ENCODE measurements at places on chromosomes 6 and 20.

DNA sequence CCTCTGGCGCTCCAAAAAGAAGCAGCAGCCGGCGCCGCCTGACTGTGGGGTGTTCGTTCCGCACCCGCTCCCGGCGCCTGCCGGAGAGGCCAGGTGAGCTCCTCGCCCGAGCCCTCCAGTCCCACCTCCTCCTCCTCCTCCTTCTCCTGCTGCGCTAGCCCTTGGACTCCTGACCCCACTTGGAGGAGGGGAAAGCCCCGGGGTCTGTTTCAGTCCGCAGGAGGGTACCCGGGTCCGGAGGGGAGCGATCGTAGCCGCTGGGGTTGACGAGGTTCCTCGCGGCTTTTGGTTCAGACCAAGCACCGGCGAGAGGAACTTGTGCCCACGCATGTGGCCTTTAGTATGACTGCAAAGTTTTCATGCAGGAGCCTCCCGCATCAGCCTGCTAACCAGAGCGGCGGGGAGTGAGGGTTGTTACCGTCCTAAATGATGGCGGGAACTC is 493 bp downstream of the CRYBG1 start:
- DNase-seq = no peak

DNA sequence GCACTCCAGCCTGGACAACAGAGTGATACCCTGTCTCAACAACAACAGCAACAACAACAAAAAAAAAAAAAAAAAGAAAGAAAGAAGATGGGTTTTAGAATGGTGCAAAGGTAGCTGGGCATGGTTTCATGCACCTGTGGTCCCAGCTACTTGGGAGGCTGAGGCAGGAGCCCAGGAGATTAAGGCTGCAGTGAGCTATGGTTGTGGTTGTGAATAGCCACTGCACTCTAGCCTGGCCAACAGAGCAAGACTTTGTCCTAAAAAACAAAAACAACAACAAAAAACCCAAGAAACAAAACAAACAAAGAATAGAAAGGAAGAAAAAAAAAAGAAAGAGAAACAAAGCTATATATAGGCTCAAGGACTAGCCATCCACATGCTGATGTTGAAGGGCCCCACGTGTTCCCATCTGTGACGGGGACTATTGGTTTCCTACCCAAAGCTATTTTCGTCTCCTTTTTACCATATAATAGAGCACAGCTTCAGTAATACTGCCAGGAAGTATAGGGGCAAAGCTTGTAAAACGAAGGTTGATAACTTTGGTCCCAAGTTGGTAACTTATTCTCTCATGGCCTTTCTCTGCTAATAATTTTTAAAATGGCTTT is 7.9 kb upstream of the EEF1E1 start:
- no peak for DNase-seq

DNA sequence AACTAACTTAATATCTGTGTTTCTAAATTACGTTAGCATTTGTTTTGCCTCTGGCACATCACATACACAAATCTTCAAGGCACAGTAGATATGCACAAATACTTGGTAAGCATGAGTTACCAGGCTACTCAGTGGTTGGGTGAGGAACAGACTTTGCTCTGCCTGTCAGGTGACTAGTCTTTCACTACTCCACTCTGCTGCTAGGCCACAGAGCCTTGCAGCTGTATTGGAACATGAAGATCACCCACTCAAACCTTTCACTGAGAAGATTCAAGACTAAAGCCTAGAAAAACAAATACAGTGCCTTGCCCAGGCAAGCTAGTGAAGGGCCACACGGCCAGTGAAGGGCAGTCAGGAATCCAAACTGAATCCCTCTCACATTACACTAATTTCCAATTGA is 47.0 kb downstream of the DTNBP1 start:
- no peak for DNase-seq

GRCh38 chr20:32336918-32337347 is 21.2 kb upstream of the ASXL1 start:
- no peak for DNase-seq

GRCh38 chr6:158312672-158313397 is 570 bp downstream of the TULP4 start:
- no peak for DNase-seq

DNA sequence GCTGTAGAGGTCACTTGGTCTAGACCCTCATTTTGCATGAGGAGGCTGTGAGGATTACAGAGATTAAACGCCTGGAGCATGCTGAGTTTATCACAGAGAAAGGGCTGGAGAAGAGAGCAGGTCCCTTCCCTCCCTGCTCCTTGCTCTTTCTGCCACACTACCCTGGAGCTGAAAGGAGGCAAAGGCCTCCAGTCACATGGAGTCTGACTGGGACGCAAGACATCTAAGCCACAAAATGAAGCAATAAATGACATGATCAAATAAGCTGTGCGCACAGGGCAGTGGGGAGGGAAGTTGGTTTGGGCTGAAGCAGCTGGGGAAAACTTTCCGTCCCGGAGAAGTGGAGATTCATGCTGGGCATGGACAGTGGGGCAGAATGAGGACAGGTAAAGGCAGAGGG is 33.3 kb downstream of the ATXN1 start:
- DNase-seq = no peak

- DNase-seq = no peak
Measured at GRCh38 chr6:12232821-12233220, 57.3 kb upstream of the EDN1 start.

DNA sequence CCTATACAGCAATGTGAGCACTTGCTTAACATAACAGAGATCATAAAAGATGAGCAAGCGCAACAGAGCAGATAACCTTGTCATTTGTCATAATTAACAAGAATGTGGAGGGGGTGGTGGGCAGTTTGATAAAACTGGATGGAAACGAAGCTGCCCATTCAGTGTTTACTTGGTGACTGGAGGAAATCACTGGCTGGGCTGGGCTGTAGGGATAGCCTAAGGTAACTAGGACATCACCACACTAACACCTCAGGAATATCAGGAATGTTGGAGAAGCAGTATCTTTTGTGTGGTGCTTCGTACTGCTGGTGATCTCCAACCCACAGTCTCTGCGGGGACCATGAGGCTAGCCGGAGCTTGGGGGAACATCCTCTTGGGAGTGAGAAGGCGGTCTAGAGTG is 218.4 kb downstream of the HIVEP2 start:
- no peak for DNase-seq

DNA sequence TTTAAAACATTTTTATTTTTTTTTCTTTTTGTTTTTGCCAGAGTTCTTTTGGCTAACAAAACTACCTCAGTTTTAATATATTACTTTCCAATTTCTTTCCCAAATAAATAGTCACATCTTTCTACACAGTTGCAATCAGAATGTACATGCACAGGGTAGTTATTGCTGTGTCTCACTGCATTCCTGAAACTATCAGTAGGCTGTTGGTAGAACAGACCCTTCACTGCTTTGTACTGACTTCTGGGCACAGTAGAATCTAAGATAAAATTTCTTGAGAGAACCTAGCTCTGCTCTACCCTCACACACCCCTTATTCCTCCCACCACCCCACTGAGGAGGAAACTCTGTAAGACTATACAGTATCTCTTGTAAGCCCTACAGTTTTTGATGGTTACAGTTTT is 19.9 kb downstream of the TPX2 start:
- no peak for DNase-seq

DNA sequence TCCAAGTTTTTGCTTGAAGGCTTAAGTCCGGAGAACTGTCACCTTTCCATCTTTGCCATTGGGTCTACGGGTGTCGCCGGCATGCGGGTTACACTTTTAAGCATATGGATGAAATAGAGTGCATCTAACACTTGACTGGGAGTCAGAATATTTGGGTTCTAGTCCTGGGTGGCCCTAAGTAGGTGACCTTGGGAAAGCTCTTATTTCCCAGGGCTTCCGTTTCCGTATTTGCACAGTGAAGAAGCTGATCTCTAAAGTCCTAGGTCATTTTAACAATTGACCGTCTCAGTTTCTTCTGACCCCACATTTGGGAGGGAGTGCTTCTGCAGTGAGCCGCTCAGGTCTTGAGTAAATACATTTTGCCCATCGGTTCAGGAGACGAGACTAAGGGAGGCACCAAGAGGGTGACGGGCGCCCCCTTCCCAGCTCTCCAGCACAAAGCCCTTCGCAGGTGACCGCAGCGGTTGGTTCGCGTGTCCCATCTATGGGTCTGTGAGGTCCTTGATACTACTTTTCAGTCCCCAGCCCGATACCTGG is 651 bp upstream of the BLTP3A start:
- DNase-seq = no peak

- DNase-seq = peak; percentile 32
Measured at GRCh38 chr6:56382416-56382940, 135.1 kb upstream of the COL21A1 start.

- DNase-seq = no peak
Measured at GRCh38 chr6:86459978-86460377, 477.4 kb upstream of the HTR1E start.

GRCh38 chr20:57091748-57092111 is 174.7 kb downstream of the BMP7 start:
- DNase-seq = no peak

- no peak for DNase-seq
Measured at GRCh38 chr6:40247516-40248115, 313.4 kb upstream of the MOCS1 start.

GRCh38 chr6:148426317-148426977 is 83.8 kb downstream of the SASH1 start:
- DNase-seq = no peak
